ENCODE measurements at places on chromosomes 3 and 15.

GRCh38 chr3:188624384-188624783 is 470.4 kb downstream of the LPP start:
- no peak for DNase-seq

DNA sequence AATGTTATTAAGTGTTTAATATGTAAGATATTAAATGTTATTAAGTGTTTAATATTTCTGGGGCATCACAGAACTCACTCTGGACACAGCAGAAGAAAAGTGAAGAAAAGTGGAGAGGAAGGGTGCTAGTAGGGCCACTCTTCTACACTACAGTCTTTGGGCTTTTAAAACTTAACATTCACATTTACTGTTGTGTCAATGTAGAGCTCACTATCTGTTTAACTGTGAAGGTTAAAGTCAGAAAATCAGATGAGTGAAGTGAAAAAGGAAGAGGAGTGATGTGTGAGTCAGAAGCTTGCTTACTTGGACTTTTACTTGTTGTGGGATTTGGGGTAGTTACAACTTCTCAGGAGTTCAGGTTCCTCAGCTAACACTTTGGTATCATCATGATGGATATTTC is 145.3 kb upstream of the DNAJC19 start:
- no peak for DNase-seq

DNA sequence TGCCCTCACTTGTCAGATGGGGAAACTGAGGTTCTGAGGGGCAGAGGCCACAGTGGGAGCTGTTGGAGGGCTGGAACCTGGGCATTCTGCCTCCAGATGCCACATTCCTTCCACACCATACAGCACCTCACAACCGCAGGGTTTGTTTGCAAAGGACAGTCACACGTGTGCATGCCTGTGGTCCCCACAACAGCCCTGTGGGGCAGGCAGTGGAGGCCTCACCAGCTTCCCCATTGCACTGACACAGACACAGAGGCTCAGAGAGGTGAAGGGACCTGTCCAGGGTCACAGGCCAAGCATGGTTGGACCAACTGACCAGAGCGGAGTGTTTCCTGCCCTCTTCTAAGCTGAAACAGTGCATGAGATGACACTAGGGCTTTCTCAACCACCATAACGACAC is 75.2 kb upstream of the SEC13 start:
- no peak for DNase-seq

GRCh38 chr3:50674349-50675178 is at the start of gene DOCK3:
TSS of gene DOCK3 (plus strand) at chr3:50674927. CDS start at chr3:50675264, 337 bp downstream.
- DNase-seq = peak; percentile 47

DNA sequence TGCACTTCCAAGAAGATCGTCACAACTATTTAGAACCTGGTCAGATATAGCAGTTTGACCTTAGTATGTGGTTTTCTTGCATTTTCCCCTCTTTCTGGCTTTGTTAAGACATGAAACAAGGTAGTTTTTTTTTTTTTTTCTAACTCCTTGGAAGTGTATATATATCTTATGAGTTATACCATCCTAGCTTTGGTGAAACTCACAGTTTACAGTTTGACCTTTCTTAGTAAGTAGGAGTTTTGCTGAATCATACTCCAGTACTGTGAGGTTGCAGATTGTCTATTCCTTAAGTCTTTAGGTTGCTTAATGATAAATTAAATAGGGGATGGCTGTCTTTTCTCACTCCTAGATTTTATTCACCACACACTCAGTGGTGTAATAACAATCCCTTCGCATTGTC is 325.0 kb downstream of the RBMS3 start:
- no peak for DNase-seq

- no peak for DNase-seq
These were observed 274.3 kb upstream of the CNTN4 start for GRCh38 chr3:1824359-1824758.

GRCh38 chr15:71712182-71712581 is 98.2 kb upstream of the NR2E3 start:
- DNase-seq = no peak

- no peak for DNase-seq
These were observed 46.9 kb downstream of the NR1D2 start for GRCh38 chr3:23991683-23992628.

- DNase-seq = peak; percentile 36
These were observed 400 bp downstream of the RAB43 start for GRCh38 chr3:129121016-129121791.

- no peak for DNase-seq
These were observed 3.0 kb upstream of the ZMAT3 start for GRCh38 chr3:179074656-179075055.

DNA sequence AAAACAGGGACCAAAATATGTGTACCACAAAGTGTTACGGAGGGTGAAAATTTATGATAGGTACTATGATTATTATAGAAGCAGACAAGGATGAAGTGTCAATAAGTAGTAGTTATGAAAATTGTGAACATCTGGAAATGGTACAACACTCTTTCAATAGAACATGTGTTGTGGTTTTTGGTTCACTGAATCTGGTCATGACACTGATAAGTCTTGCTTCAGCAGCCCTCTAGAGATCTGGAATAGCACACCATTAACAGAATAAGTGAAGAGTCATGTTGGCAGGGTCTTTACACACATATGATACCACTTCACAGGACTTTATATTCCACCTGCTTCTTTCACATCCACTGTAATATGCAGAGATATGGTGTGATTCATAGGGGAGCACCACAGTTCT is 985.2 kb upstream of the SEMA6D start:
- no peak for DNase-seq

- no peak for DNase-seq
These were observed 53.2 kb downstream of the CHL1 start for GRCh38 chr3:249587-250262.

- no peak for DNase-seq
These were observed 133.7 kb upstream of the OSTN start for GRCh38 chr3:191065181-191065805.

Data from activated effector memory CD4-positive, alpha-beta T cell treated with Interleukin-2 at 50 U/mL for 16 hours (primary cell).